ENCODE measurements at places on chromosomes 1 and 21.

- DNase-seq, result no peak
Observed at GRCh38 chr1:184615301-184615700, 139.4 kb downstream of the EDEM3 start.

GRCh38 chr1:161228032-161228431 lies 2.2 kb downstream of the TOMM40L start:
- DNase-seq, result no peak

DNA sequence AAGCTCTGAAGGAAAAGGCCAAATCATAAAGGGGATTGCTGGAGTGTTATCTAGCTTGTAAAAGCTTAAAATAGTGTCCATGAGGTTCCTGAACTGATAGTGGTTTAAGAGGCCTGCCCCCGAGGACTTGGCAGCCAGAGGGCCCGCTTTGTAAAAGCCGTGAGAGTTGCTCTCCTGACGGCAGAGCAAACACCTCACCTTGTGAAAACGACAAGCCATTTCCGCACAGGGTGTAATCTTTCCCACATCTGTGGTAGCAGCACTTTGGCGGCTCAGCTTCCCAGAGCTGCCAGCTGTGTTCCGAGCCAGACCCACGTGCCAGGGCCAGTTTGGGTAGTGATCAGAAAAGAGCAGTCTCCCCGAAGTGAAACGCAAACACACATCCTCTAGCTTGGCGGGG lies 37.0 kb downstream of the SERBP1 start:
- no peak for DNase-seq

DNA sequence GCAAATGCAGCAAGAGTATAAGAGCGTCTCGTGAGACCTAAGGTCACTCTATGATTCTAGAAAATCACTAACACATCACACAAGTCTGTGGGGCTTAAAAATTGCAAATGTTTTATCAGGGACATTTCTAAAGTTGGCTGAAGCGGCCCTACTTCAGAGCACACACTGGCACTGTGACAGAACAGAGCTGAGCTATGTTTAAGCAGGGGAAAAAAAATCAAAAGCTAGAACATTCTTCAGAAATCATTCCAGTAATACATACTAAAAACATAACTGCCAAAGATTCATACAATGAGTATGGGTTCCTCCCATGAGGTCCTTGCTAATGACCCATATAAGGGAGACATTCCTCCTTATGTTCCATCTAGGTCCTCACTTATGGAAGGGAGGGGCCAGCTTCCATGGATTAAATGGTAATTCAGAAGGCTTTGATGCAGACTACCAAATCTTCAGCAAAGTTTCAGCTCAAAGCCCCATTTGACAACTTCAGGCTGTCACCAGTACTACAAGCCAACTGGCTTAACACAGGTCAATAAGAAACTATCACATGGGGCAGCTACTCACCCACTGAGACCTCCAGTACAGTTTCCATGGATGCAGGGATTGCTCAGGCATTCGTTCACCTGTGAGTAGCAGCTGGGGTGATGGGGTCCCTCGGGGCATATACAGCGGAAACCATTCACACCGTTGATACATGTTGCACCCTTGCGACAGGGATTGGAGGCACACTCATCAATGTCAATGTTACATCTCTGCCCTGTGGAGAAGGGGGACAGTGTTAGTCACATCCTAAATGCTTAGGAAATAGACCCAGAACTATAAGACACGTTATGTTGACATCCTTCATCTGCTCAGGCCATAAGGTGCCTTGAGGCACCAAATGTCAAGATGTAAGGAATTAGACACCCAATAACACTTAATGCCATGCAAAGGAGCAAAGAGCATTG lies 58.4 kb upstream of the ADAM30 start:
- DNase-seq, result no peak

- DNase-seq, result no peak
Observed at GRCh38 chr1:1282998-1283397, 2.8 kb downstream of the SCNN1D start.

DNA sequence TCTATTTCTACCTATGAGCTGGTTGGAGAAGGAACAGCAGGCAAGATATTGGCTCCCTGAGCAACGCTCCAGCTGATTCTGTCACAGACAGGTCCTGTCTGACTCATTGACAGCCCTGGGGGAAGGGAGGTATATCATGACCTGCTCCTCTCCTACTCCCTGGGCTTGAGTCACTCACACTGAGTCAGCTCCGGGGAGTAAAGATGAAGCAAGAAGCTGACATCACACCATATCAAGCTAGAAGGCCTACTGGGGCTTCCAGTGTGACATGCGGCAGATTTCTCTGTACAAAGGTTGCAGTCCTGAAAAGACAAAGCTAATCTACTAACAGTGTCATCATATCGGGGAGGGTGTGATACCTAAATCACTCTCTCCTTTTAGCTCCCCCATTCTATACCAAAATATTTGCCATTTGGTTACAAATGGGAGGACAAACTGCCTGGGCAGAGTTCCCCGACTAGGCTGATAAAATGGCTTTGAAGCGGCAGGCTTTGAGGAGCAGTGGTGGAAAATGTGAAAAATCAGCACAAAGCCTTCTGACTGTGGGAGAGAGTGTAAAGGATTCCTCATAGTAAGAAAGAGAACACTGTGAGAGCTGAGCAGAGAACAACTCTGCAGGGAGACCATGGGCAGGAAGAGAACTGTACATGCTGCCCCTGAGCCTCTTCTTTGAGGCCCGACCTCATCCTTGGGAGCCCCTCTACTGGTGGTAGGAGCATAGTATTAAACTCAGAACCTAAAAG lies 15.5 kb downstream of the PI4KB start:
- peak; percentile 81 for DNase-seq

- no peak for DNase-seq
Observed at GRCh38 chr1:201509601-201510374, 2.9 kb upstream of the CSRP1 start.

GRCh38 chr1:89552471-89553081 lies 27.9 kb downstream of the LRRC8B start:
- DNase-seq, result no peak

GRCh38 chr21:22743085-22743484 lies 1744.9 kb downstream of the NCAM2 start:
- DNase-seq, result no peak

All from activated naive CD8-positive, alpha-beta T cell treated with anti-CD3 and anti-CD28 coated beads for 36 hours (primary cell).